ENCODE measurements at places on chromosomes 5 and 9.

DNA sequence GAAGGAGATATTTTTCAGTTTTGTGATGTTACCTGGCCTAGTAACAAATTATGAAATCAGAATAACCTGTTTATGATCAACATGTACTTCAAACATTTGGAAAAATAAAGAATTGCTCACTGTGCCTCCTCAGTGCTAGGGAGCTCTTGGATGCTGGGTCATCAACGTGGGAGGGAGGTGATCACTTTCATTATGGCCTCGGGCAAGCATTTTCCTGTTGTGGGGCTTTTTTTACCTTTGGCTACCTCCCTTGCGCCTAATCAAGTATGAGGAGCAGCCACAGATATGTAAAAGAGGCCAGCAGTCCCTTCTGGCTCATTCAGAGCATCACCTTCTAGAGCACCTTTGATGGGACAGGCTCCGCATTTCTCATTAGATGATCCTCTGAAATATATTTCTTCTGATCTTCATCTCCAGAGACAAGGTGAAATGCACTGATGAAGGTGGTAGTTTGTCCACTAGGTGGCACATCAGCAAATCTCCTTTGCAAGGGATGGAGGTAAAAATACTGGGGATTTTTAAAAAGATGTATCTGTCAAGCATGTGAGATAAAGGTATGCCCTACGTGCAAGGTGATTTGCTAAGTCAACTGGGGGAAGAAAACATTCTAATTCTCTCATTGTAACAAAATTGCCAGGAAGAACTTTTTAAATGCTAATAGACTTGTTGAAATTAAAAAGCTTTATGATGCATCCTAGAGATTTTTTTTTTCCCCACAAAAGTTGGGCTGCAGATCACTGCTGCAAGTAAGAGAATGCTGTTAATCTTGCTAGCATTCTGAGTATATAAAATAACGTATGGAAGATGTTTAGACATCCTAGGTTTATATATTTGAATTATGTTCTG, 218.2 kb downstream of the MAST4 start:
- peak; percentile 50 for DNase-seq

DNA sequence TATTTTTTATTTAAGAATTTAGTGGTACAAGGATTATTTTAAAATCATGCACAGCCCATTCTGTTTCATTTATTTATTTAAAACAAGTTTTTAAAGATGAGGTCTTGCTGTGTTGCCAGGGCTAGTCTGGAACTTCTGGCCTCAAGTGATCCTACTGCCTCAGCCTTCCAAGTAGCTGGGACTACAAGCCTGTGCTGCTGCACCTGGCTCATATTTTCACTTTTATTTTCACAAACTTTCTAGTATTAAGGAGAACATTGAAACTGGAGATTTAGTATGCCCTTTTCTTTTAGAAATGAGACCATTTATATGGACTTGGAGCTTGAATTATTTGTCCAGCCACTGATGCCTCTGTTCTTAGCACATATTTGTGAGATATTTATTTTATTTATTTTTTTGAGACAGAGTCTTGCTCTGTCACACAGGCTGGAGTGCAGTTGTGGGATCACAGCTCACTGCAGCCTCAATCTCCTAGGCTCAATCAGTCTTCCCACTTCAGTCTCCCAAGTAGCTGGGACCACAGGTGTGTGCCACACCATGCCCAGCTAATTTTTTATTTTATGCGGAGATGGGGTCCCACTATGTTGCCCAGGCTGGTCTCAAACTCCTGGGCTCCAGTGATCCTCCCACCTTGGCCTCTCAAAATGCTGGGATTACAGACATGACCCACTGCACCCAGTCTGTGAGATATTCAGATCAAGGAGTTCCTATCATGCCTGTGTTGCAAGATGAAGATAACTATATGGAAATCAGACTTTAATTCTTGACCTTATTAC, 7.4 kb downstream of the DMXL1 start:
- DNase-seq = no peak

DNA sequence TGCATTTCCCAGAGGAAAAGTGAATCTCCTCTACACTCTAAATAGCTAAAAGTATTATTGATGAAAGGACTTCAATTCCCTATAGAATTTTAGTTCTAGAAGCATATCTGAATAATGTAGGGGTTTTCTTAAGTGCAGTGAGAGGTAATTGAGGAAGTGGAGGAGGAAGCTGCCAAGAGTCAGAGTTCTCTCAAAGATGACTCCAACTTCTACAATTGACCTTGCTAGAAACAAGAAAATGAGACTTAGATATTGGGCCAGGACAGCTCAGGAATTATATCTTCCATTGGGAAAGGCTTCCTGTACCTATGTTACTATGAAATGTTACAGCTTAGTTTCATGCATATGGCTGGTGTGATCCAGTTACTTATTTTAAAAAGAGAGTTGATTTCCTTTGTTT, 10.4 kb upstream of the F2R start:
- DNase-seq = peak; percentile 69

GRCh38 chr5:169832304-169832703, 148.0 kb downstream of the INSYN2B start:
- no peak for DNase-seq

GRCh38 chr5:175470781-175471180, 7.6 kb upstream of the SFXN1 start:
- no peak for DNase-seq

- DNase-seq = no peak
Observed at GRCh38 chr5:132362086-132362485, 7.4 kb upstream of the SLC22A5 start.

DNA sequence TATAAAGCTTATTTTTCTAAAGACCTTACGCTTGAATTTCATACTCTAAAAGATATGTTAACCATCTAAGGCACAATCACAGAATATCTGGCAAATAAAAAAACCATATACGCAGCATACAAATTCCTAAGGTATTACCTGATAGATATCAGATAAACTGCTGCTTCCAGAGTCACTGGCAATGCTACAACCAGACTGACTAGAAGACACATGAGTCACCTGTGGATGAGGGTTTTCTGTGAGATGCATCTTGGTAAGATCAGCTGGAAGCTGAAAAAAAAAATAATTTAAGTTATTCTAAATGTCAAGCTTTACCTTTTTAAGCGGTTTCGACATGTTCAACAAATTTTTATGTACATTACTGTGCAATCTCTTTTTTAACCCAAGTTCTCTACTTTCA, 113.8 kb downstream of the RAPGEF6 start:
- DNase-seq = no peak
